ACHN (cell line): ENCODE measurements at places on chromosomes 1 and 21.

- no peak for DNase-seq
Observed at GRCh38 chr1:198809247-198809646, 170.4 kb downstream of the PTPRC start.

- peak; percentile 2 for DNase-seq
Observed at GRCh38 chr1:60222360-60223115, 149.0 kb upstream of the C1orf87 start.

DNA sequence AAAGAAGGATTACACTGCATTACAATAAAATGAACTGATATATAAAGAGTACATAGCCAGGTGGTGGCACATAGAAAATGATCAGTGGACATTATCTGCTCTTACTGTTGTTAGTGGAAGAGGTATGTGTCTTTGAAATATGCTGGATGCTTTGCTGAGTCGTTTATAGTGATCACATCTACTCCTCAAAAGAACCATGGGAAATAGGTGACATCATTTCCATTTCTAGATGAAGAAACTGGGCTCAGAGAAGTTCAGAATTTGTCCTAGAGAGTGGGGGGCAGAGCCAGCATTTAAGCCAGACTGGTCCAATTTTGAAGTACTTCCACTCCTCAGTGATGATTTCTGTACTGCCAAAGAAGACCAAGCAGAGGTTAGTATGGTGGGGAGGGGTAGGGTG is 34.0 kb upstream of the BACH1 start:
- DNase-seq = no peak

GRCh38 chr1:234892642-234893041 is 236.0 kb downstream of the TOMM20 start:
- DNase-seq = no peak

- DNase-seq = no peak
Observed at GRCh38 chr1:57036641-57037579, 71.1 kb upstream of the C8B start.

- peak; percentile 58 for DNase-seq
Observed at GRCh38 chr1:160125746-160126145, 10.2 kb downstream of the ATP1A2 start.

DNA sequence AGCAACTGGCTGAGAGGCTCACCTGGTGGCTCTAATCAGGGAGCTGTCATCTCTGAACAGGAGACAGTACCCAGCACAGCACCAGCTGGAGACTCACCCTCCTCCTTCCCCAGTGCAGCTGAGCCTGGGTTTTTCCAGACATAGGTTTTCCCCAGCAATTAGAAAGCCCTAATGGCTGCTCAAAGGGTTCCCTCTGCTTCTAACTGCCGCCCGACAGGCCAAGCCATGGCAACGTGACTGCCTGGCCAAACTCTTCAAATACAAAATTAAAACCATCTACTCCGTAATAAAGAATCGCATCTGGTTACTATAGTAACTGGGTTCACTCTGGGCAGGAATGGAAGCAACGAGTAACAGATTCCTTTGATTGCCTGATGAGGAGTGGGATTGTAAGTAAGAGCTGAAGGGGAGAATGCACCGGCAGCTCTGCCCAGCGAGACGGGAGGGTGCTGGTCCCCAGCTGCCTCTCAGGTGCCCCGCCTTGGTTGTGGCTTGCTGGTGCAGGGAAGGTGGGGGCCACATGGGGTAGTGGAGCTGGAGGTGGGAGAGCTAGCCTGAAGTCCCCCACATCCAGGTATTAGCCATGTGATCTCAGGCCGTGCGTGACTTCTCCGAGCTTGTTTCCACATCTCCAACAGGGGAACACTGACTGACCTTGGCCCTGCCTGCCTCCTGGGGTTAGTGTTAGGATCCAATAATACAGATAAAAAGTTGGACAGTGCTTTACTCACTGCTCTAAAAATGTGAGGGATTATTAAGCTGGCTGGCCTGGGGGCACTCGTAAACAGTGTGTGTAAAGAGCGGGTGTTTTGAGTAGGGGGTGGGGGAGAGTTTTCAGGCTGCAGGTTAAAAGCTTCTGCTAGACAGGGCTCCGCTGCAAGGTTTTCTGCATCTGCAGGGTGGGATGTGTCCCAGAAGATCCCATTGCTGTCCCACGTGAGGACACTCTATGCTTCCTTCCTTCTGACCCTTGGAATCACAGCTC is 94.2 kb downstream of the KCNN3 start:
- DNase-seq = no peak

- DNase-seq = no peak
Observed at GRCh38 chr1:182611787-182612186, 7.6 kb upstream of the RGS16 start.

DNA sequence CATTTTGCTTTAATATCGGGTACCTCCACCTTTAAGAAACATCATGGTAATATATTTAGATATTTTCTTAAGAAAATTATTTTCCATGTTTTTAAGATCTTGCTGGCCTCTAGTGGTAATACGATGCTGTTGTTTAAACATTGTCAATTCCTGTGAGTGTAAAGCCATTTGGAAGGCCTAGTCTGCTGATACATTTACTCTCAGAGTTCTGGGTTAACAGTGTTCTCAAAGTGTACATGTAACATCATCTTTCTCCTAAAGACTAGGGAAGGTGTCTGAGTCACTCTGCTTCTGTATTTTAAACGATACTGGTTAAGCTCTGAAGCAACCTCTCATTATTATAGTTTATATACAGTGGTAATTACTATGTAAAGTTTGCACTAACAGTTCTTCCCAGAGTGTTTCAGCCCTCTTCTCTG is 189.1 kb downstream of the RASAL2 start:
- peak; percentile 76 for DNase-seq

- DNase-seq = no peak
Observed at GRCh38 chr1:241219449-241219848, 137.6 kb downstream of the RGS7 start.

DNA sequence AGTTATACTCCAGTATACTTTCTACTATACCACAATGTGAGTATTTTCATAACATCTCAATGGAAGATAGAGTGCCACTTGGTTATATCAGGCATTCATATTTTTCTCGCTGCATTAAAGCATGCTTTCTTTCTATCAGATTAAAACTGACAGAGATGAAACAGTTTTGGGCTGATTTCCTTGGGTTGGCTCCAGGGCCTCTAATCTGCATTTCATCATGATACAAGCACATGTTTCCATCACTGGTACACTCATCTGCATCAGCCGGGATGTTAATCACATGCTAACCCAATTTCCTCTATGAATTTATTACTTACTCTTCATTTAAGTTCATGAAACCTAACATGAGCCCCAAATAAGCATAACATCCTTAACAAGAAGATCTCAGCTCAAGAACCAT is 289.0 kb upstream of the DAB1 start:
- no peak for DNase-seq

DNA sequence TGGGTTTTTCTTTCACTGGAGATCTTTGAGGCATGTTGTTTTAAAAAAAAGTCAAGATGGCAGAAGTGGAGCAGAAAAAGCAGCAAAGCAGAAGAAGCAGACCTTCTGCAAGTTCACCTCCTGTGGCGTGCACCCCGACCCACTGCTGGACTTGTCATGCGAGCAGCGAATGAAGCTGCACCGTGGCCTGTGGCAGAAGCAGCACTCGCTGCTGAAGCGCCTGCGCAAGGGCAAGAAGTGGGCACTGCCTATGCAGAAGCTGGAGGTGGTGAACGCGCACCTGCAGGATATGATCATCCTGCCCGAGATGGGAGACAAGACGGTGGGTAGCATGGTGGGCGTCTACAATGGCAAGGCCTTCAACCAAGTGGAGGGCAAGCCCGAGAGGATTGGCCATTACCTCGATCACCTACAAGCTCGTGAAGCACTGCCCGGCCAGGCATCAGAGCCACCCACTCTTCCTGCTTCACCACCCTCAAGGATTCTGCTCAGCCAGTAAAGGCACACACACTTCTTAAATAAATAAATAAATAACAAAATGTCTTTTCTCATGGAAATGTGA is 22.1 kb downstream of the METTL13 start:
- no peak for DNase-seq

GRCh38 chr1:38083541-38083940 is 36.9 kb upstream of the POU3F1 start:
- no peak for DNase-seq

DNA sequence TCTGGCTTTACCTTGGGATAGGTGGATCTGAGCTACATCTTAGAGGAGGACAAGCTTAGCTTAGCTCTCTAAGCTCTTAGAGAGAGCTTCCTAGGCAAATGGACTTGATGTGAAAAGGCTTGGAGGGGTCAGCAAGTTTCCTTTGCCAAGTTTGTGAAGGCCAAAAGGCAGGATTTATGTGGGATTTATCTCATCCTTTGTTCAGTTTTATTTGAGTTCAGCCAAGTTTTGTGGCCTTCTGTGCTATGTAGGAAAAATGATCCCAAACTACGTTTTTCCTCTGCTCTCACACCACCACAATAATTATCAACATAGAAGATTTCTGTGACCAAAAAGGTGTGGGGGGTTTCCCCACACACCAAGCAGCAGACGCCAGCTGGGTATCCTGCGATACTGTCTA is 26.0 kb upstream of the RNF11 start:
- DNase-seq = no peak

DNA sequence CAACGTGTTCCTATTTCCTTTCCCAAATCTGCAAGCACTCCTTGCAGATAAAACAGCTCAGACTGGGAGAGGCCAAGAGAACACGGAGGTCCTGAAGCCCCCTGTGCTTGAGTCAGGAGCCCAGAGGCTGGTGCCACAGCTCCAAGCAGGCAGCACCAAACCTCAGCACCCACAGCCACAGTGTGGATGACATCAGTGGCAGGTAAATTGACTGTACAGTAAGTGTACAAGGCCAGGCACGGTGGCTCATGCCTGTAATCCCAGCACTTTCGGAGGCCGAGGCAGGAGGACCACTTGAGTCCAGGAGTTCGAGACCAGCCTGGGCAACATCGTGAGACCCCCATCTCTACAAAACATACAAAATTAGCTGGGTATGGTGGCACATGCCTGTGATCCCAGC is 1.9 kb upstream of the COL6A1 start:
- DNase-seq = no peak

DNA sequence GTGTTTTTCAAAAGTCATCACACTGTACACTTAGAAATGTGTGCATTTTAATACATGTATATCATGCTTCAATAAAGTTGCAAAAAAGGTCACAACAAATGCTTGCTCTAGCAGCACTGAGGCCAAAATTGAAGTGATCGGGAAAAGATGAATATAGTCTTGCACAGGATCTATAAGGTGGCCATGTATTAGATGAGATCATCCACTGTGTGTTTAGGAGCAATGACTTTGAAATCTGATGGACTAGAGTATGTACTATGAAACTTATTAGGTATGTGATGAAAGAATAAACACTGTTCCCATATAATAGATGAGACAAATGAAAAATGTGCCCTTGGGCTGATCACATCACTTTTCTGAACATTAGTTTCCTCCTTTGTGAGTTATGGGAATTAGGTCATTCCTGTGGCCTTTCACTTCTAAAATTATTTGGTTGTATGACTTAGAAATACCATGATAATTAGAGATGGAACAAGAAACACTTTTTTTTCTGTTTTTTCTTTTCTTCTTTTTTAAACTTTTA is 984.6 kb downstream of the ADGRL2 start:
- no peak for DNase-seq

DNA sequence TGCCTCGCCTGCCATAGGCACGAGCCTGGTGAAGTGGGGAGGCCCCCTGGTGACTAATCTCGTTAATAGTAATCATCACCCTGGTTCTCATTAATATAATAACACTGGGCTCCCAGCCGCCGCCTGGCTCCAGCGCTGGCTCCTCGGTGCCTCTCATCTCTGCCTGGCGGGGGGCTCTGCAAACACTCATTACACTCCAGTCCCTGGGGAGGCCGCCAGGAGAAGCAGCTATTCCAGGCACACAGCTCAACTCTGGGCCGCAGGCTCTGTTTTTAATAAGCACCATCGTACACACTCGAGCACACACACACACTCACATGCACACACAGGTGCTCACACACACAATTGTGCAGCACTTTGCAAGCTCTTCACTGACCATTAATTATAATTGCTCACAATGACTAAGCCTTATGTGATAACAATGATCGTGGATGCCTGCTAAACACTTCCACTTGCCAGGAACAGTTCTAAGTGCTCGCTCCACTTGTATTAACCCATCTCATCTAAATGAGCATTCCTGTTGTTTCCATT is 52.2 kb downstream of the SDC3 start:
- DNase-seq = no peak

DNA sequence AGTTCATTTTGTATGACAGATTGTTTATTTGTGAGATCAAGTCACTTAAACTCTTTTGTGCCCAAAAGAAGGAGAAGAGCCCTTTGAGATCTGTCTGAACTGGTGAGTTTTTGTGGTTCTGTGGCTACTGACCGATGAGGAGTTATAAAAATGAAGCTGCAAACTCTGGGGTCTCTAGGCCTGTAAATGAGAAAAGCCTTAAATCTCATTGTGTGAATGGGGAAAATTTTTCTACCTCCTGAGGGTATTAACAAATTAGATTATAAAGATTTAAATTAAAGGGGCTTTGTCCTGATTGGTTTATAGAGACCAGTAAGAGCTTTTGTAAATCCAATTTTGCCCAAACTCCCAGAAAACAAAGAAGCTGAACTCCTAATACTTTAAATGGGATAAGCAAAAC is 9.7 kb upstream of the KLF17 start:
- DNase-seq = no peak

DNA sequence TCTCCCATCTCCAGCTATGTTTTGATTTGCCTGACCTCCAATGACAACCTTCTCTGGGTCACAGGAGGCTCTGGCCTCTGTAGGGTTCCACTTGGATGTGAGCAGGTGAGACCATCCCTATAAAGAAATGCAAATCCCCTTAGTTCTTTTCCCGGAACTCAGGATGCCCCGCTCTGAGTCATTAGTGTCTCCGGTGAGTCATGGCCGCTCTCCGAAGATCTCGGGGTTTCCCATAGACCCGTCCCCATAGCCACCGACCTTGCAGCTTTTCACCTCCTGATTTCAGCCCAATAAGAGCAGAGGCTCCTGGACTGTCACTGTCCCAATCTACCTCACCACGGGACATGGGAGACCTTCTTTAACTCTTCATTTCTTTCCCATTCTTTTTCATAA is 98.2 kb downstream of the PGBD5 start:
- DNase-seq = peak; percentile 64

- DNase-seq = no peak
Observed at GRCh38 chr1:61636814-61637213, 88.1 kb downstream of the TM2D1 start.

- DNase-seq = no peak
Observed at GRCh38 chr1:44442791-44443190, 37.7 kb downstream of the RNF220 start.

GRCh38 chr1:173997791-173998190 is 24.4 kb downstream of the RC3H1 start:
- no peak for DNase-seq

- DNase-seq = no peak
Observed at GRCh38 chr1:206823727-206824126, 41.7 kb upstream of the IL20 start.

GRCh38 chr21:44589586-44590305 is 2.6 kb downstream of the KRTAP10-6 start:
- DNase-seq = no peak

- no peak for DNase-seq
Observed at GRCh38 chr1:87219626-87220025, 109.1 kb upstream of the LMO4 start.
